Left ventricle myocardium inferior (tissue), 1 donor: ENCODE measurements at places on chromosomes 11 and 22. TPM values are rescaled to one million over a fixed set of nuclear protein-coding genes. Genes with fewer than 3 reads are reported as not detected.

GRCh38 chr22:28792491-28793383 lies 7.6 kb downstream of the XBP1 start:
- DNase-seq, result no peak
- no peaks in the 10 kb centered on the region for H3K27me3 ChIP-seq
- H3K36me3 ChIP-seq, result peaks cover 60% of the 10 kb centered on the region

Gene KCNJ5
- 5.4 TPM for total RNA-seq

Gene IFITM10
- total RNA-seq, result 0.58 TPM

GRCh38 chr11:69855421-69855820 lies 36.2 kb upstream of the FGF3 start:
- H3K27ac ChIP-seq, result no peak overlapping the region
- peaks cover 94% of the 10 kb centered on the region for H3K27me3 ChIP-seq
- H3K4me3 ChIP-seq, result no peak overlapping the region
- no peaks in the 10 kb centered on the region for H3K36me3 ChIP-seq

Gene BCR
- total RNA-seq, result 26.7 TPM

DNA sequence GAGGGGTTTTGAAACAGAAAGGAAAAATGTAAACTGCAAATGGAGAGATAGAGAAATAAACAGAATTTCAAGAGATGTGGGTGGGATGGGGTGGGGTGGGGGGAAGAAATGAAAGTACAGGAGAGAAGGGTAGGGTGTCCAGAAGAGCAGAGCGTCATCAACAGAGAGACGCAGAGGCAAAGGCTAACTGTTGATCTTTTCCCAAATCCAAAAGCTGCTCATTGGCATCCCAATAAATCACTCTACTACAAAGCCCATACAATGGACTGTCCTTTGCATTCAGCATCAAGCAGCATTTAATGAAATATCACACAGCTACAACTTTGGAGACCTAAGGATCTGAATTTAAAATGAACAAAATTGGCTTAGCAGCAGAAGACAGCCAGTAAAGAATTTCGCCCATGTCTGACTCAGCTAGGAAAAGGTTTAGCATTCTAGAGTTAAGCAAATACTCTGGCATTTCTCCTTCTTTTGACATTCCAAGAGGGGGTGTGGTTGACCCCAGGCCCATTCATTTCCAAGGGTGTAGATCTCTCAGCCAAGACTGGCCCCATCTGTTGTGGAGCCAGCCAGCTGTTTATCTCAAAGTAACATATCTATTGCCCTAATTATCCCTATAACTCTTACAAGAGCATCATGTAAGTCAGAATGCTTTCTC lies 1.5 kb downstream of the RAB30 start:
- H3K27ac ChIP-seq, result peak overlapping the region; percentile 95
- H3K36me3 ChIP-seq, result peaks cover 17% of the 10 kb centered on the region
- no peak for DNase-seq
- H3K4me3 ChIP-seq, result peak overlapping the region; percentile 81
- H3K4me1 ChIP-seq, result peaks cover 88% of the 10 kb centered on the region
- no peaks in the 10 kb centered on the region for H3K27me3 ChIP-seq

GRCh38 chr11:80748207-80748925 lies 1307.5 kb upstream of the TENM4 start:
- H3K4me1 ChIP-seq, result no peaks in the 10 kb centered on the region
- no peaks in the 10 kb centered on the region for H3K36me3 ChIP-seq
- no peaks in the 10 kb centered on the region for H3K27me3 ChIP-seq
- DNase-seq, result no peak

Gene SPON1
- total RNA-seq, result 9.4 TPM

Gene OR52A1
- total RNA-seq, result not detected

DNA sequence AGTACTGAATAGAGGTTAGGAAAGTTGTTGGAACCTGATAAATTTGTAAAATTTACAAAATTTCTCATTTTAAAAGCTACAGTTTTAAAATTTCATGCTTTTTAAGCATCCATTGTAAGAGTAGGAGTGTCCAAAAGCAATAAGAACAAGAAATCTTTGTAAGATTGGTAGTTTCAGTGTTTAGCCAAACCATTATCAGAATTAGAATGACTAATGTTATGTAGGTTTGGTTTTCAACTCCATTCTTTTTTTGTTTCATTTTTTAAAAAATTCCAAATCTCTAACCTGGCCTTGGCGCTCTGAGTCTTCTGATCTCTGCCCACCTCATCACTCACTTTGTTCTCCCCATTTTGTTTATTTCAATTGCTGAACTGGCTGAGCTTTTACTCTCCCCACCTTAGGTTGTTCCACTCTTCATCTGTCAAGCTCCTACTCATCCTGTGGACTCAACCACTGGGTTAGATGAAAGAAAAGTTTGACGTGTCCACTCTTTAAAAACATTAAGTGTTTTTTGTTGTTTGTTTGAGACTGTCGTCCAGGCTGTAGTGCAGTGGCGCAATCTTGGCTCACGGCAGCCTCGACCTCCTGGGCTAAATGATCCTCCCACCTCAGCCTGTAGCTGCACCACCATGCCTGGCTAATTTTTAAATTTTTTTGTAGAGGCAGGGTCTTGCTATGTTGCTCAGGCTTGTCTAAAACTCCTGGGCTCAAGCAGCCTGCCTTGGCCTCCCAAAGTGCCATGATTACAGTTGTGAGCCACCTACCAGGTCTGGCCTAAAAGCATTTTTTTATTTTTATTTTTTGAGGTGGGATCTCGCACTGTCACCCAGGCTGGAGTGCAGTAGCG lies 14.0 kb downstream of the EP300 start:
- peaks cover 13% of the 10 kb centered on the region for H3K36me3 ChIP-seq
- no peaks in the 10 kb centered on the region for H3K27me3 ChIP-seq
- no peak overlapping the region for H3K27ac ChIP-seq
- no peak overlapping the region for H3K4me3 ChIP-seq
- peaks cover 50% of the 10 kb centered on the region for H3K4me1 ChIP-seq
- no peak for DNase-seq

DNA sequence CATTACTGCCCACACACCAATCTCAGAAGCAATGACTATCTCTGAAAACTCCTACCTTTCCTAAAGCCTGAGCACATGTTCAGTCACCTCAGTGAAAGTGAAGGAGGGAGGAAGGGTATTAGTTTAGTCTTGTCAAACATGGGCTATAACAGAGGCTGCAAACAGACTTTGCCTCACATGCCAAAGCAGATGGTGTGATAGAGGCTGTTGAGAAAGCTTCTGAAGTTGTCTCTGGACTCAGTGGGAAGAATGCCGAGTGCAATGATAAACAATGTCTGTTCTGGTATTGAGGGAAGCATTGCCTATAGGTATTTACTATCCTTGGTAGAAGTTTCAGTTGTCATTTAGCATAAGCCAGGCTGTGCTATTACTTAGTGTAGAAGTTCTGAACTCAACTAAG lies 314.5 kb upstream of the CCDC90B start:
- H3K36me3 ChIP-seq, result no peaks in the 10 kb centered on the region
- no peak overlapping the region for H3K27ac ChIP-seq
- H3K27me3 ChIP-seq, result no peaks in the 10 kb centered on the region
- no peak overlapping the region for H3K4me3 ChIP-seq
- DNase-seq, result no peak

- H3K36me3 ChIP-seq, result no peaks in the 10 kb centered on the region
- no peak for DNase-seq
- no peak overlapping the region for H3K4me3 ChIP-seq
- H3K27ac ChIP-seq, result peak overlapping the region; percentile 96
These were observed 27.6 kb downstream of the DKK3 start for GRCh38 chr11:11980841-11981308.

- H3K4me1 ChIP-seq, result no peaks in the 10 kb centered on the region
- no peaks in the 10 kb centered on the region for H3K36me3 ChIP-seq
- H3K27me3 ChIP-seq, result peaks cover 9% of the 10 kb centered on the region
- no peak for DNase-seq
- H3K27ac ChIP-seq, result no peak overlapping the region
These were observed 31.8 kb upstream of the LMO2 start for GRCh38 chr11:33923626-33924025.

GRCh38 chr11:110251836-110252235 lies 44.6 kb downstream of the RDX start:
- H3K27me3 ChIP-seq, result no peaks in the 10 kb centered on the region
- H3K4me3 ChIP-seq, result no peak overlapping the region
- peaks cover 28% of the 10 kb centered on the region for H3K4me1 ChIP-seq

Gene PATE2
- total RNA-seq, result not detected

DNA sequence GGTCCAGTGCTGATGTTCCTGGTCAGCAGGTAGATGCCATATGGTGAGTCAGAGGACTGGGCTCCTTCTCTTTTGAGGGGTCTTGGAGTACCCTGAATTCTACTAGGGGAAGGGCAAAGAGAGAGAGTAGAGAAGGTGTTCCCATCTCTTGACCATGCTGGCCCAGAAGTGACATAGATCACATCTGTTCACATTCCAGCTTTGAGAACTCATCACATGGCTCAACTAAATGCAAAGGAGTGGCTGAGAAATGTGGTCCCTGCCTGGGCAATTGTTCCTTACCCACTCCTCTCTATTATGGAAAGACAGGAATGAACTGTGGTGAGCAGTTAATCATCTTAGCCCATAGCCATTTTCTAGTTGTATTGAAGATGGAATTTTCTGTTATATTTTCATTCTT lies 105.4 kb upstream of the TIMP3 start:
- no peak overlapping the region for H3K27ac ChIP-seq
- H3K4me1 ChIP-seq, result peaks cover 19% of the 10 kb centered on the region
- H3K36me3 ChIP-seq, result no peaks in the 10 kb centered on the region

Gene DBX1
- not detected for total RNA-seq

DNA sequence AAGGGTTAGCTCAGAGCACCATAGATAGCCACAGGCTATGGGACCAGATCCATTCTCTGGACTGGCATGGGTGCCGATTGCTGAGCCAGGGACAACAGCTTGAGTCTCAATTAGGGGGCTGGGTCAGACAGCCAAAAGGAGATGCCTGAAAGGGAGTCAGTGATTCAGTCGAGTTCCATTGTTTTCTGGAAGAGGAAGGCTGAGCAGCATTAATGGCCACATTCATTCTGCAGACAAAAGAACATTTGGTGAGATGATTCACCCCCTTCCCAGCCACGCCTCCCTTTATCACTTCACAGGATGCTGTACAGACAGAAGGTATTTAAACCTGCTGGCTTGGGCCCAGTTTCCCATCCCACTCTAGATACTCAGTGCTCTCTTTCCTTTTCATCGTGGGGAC lies 131.9 kb downstream of the ADAMTS15 start:
- peaks cover 33% of the 10 kb centered on the region for H3K4me1 ChIP-seq
- no peak overlapping the region for H3K4me3 ChIP-seq
- H3K27ac ChIP-seq, result peak overlapping the region; percentile 75
- DNase-seq, result peak; percentile 53
- no peaks in the 10 kb centered on the region for H3K27me3 ChIP-seq

DNA sequence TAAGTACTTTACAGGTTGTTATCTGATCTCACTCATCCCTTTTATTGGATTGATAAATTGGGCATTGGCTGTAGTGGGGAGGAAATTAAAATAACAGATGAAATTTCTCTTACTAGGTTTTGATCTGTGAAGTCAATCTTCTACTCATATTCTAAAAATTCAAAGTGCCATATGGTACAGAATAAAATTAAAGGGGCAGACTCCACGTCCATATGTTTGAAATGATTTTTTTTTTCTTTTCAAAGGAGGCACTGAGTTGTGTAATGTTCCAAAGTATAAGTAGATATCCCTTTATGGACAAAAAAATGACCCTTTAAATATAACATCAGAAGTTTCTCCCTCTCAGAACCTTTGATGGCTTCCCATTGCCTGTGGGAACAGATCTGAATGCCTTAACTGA lies 207.4 kb downstream of the DBX1 start:
- DNase-seq, result no peak
- peaks cover 15% of the 10 kb centered on the region for H3K36me3 ChIP-seq
- H3K4me1 ChIP-seq, result peaks cover 61% of the 10 kb centered on the region
- peak overlapping the region; percentile 77 for H3K27ac ChIP-seq

DNA sequence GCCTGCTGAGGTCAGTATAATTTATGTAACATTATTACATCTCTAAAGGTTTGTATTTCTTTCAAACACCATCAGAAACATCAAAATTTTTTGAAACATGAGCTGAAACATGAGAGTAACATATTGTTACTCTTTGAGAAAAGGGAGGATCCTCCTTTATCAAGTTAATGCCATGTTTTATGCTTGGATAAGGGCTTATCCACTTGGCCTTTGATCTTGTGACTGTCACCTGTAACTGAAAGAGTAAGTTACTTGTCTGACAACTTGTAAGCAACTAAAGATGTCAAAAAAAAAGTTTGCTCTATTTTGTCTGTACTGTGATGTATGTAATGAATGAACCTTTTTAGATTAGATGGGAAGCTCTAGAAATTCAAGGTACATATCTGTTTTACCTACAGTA lies 59.6 kb downstream of the FAR1 start:
- no peaks in the 10 kb centered on the region for H3K4me1 ChIP-seq
- no peak overlapping the region for H3K27ac ChIP-seq
- H3K4me3 ChIP-seq, result no peak overlapping the region
- peaks cover 51% of the 10 kb centered on the region for H3K36me3 ChIP-seq
- no peak for DNase-seq

DNA sequence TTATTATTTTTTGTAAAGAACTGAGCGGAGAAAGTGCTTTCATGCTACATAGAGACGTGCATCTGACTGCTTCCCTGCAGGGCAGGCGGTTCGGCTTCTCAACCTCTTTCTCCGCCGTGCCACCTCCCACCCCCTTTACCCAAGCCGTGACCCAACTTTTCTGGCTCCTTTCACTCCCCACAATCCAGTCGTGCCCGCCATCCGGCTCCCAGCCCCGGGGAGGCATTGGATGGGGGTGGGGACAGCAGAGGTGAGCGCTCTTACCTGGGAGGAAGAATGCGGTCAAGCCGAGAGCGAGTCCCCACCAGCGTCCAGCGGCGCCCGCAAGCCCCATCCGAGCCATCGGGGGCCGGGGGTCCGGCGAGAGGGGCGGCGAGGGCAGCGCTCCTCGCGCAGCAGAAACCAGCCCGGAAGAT lies 781 bp downstream of the NECTIN1 start:
- H3K4me3 ChIP-seq, result peak overlapping the region; percentile 89
- peak overlapping the region; percentile 90 for H3K27ac ChIP-seq
- DNase-seq, result no peak
- H3K4me1 ChIP-seq, result peaks cover 40% of the 10 kb centered on the region
- H3K27me3 ChIP-seq, result no peaks in the 10 kb centered on the region
- H3K36me3 ChIP-seq, result no peaks in the 10 kb centered on the region

- H3K4me3 ChIP-seq, result peak overlapping the region; percentile 59
- H3K4me1 ChIP-seq, result peaks cover 16% of the 10 kb centered on the region
- DNase-seq, result no peak
- peak overlapping the region; percentile 63 for H3K27ac ChIP-seq
These were observed 73.2 kb upstream of the TCF20 start for GRCh38 chr22:42343531-42344081.

DNA sequence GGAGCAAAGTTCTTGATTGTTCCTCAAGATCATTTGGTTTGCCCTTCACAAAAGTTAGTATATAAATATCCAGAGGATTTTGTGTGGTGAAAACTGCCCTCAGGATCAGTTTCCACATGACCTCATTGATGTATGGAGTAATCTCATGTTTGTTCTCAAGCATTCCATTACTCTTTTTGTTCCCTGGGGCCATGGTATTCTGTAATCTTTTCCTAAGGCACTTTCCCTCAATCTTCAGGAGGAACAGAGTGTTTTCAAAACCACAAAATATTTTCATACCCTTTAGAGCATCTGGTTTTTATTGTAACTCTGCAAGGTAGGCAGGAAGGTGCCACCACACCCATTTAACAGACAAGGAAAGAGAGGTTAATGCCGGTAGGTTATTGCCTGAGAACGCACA lies 99.6 kb downstream of the FAM181B start:
- no peaks in the 10 kb centered on the region for H3K4me1 ChIP-seq
- DNase-seq, result no peak

- H3K36me3 ChIP-seq, result no peaks in the 10 kb centered on the region
- peaks cover 32% of the 10 kb centered on the region for H3K27me3 ChIP-seq
- H3K4me3 ChIP-seq, result no peak overlapping the region
- DNase-seq, result no peak
These were observed 95.4 kb downstream of the NXPE2 start for GRCh38 chr11:114773541-114774338.
